ENCODE measurements at places on chromosomes 16 and 17.

- no peak for DNase-seq
Measured at GRCh38 chr16:78972006-78972405, 628.5 kb downstream of the MAF start.

DNA sequence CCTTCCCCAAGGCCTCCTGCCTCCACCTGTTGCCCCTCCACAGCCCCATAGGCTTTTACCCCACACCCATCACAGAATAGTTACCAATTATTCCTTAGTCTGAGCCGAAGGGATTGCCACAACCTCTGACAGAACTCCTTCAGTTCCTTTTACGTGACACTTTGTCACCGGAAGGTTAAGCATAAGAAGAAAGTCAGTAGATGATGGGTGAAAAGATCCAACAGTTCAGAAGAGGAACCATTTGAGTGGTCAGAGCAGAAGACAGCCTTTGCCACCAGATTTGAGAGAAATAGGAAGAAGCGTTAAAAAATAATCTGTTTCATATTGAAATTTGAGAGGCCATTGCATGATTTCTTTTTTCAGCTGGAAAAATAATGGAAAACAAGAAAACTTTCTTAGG is 1.2 kb downstream of the SRR start:
- DNase-seq = no peak

- DNase-seq = no peak
Measured at GRCh38 chr16:54075446-54075845, 211.1 kb downstream of the IRX3 start.

DNA sequence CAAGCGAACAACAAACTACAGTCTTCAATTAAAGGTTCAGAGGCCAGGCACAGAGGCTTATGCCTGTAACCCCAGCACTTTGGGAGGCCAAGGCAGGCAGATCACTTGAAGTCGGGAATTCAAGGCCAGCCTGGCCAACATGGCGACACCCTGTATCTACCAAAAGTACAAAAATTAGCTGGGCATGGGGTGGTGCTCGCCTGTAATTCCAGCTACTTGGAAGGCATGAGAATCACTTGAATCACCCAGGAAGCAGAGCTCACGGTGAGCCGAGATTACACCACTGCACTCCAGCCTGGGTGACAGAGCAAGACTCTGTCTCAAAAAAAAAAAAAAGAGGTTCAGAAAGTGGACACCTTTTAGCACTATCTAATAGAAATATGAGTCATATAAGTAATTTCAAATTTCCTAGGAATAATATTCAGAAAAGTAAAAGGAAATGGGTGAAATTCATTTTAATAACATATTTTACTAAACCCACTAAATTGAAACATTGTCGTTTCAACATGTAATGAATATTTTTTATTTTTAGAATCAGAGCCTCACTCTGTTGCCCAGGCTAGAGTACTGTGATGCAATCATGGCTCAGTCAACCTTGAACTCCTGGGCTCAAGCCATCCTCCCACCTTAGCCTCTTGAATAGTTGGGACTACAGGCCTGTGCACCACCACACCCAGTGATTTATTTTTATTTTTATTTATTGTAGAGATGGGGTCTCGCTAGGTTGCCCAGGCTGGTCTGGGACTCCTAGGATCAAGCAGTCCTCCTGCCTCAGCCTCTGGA is 15.2 kb upstream of the MARCHF10 start:
- DNase-seq = peak; percentile 54

DNA sequence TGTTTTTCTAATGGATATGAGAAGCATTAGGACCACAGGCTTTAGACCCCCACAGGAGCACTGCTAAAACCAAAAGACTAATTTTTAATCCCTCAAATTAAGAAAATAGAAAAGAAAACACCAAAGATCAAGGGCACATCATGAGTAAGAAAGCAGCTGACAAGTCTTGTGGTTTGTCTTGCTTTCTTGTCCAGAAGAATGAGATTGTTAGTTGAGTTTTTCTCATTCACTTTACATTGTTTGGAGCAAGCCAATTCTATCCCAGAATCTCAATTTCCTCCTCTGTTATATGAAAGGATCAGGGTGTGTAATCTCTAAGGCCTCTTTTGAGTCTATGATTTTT is 899.0 kb downstream of the KCNJ2 start:
- no peak for DNase-seq

- DNase-seq = no peak
Measured at GRCh38 chr17:79562931-79563210, 48.0 kb downstream of the RBFOX3 start.

- DNase-seq = no peak
Measured at GRCh38 chr17:54891176-54891821, 9.4 kb upstream of the TOM1L1 start.

GRCh38 chr17:45851464-45851863 is 6.8 kb downstream of the SPPL2C start:
- no peak for DNase-seq

GRCh38 chr17:33234930-33235685 is 58.0 kb downstream of the ASIC2 start:
- DNase-seq = peak; percentile 74

DNA sequence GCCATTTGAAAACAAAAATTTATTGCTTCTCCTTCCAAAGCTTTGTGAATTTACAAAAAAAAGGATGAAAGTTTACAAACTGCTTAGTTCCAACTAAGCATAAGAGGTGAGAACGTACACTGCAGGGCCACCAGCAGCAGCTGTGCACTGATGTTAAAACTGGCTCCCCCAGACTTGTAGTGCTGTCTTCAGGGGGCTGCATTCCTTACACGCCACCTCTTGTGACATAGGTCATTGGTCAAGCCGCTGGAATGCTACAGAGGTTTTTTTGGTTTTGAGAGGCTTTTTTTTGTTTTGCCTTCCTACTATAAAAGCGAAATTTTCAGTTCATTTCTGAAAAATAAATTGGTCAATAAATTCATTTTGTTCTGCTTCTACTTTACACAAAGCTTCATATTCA is 6.9 kb downstream of the IFT20 start:
- peak; percentile 38 for DNase-seq

DNA sequence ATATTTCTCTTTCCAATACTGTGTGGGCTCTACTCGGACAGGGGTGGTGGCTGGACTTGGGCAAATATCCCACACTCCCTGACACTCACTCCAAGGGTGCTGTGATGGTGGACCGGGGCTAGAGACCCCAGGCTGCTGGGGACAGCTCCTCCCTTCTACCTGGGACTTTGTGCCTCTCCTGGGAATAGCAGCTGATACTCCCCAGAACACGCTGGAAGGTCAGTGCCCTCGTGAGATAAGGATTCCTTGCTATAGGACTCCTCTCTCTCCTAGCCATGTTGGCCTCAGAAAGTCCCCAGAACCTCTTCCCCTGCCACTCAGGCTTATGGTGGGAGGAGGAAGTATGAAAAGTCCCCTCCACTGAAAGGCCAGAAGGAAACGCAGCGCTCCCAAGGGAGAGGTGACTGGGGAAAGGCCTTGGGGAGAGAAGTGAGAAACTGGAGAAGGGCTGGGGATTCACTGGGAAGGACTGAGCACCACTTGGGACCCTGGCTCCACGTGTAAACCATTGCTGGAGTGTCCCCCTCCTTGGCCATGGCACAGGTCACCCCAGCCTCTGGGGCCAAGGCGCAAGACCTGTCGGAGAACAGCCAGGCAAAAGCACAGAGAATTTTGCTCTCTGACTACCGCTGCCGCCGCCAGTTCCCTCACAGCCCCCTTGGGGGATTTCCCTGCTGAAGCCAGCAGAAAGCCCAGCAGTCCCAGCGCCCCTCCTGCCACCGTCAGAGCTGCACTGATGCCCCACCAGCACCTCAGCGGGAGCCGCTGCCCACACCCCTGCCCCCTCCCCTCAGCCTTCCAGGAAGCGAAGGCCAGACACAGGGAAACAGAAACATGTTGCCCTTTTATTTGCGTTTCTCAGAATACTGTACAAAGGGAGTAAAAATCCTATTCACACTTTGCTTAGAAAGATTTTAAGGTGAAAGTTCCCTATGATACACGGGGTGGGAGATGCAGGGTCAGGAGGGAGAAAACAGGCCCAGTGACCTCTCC is 2.1 kb upstream of the GSDMB start:
- DNase-seq = no peak

- no peak for DNase-seq
Measured at GRCh38 chr17:77323413-77324171, 182.8 kb downstream of the SEC14L1 start.

DNA sequence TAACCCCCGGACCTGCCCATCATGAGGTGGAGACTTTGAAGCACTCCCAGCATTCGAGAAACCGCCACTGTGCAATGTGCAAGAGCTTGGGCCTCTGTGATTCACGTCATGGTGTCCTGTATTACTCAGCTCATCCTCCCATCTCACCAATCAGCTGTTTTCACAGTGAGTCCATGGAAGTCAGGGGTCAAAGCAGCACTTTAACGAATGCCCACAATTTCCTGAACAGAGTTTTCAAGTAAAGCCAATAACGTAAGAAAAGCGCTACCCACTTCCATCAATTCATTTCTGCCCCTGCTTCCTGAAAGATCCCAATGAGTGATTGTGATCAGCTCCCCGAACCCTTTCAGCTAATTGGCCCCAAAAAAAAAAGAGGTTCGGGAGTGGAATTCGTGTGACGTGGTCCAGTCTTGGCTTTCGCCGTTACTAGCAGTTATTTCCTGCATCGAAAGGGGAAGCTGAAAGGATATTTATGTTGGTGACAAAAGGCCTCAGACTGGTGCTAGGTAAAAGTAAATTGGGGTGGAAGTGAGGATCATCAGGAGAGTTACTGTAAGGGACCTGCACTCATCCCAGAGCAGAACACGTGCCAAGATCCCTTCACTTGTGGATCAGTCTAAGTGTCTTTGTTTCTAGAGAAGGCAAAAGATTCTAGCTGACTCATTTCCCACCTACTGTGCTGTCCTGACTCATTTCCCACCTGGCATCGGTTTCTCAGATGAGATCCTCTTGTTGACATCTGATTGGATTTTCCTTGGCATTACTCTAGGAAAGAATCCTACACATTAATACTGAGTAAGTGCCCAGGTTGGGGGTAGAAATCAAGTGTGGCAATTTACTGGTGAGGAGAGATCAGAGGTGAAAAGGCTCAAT is 136.7 kb upstream of the NUDT7 start:
- DNase-seq = no peak

GRCh38 chr17:38729886-38730525 is at the start of gene CISD3:
Gene CISD3 (plus strand): TSS chr17:38730341. CDS start chr17:38730359, 18 bp downstream.
- peak; percentile 76 for DNase-seq

- DNase-seq = peak; percentile 70
Measured at GRCh38 chr16:30368122-30368791, 2.0 kb downstream of the TBC1D10B start.

- DNase-seq = no peak
Measured at GRCh38 chr16:13926464-13926863, 6.5 kb downstream of the ERCC4 start.

- no peak for DNase-seq
Measured at GRCh38 chr16:483341-484075, 44.0 kb upstream of the CAPN15 start.

DNA sequence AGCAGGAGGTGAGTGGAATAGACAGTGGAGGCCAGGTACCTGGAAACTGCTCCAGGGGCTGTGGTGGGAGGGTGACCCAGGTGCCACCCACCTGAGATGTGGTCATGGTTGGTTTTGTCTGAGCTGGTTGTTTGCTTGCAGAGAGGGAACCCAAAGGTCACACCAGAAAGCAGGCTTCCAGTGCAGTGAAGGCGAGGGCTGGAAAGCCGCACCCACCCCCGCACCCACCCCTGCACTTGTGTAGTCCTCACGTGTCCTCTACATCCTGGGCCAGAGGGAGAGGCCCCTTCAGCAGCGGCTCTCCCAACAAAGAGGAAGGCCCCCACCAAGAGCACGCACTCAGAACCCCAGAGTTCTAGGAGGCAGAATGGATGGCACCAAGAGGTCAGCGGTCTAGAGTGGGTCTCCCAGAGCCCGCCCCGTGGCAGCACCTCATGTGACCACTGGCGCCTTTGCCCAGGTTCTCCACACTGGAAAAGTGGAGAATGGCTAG is 92.6 kb upstream of the CBX4 start:
- no peak for DNase-seq

- DNase-seq = no peak
Measured at GRCh38 chr17:71501711-71502110, 619.1 kb upstream of the SOX9 start.

DNA sequence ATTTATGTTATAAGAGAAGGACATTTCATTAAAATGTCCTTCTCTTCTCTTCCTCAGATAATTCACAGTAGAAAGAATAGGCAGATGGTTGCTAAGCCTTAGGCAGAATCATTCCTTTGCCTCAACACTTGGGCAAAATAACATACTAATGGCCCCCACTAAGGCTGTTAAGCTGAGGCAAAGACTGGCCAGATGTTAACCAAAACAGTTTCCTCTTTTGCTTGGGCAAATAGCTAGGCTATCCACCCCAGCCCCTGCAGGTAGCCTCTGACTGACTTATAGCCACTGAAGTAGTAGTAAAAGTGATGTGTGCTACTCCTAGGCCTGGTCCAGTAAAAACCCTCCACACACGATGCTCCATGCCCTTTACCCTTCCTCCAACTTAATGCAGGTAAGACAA is 55.2 kb downstream of the SPAG9 start:
- DNase-seq = no peak

DNA sequence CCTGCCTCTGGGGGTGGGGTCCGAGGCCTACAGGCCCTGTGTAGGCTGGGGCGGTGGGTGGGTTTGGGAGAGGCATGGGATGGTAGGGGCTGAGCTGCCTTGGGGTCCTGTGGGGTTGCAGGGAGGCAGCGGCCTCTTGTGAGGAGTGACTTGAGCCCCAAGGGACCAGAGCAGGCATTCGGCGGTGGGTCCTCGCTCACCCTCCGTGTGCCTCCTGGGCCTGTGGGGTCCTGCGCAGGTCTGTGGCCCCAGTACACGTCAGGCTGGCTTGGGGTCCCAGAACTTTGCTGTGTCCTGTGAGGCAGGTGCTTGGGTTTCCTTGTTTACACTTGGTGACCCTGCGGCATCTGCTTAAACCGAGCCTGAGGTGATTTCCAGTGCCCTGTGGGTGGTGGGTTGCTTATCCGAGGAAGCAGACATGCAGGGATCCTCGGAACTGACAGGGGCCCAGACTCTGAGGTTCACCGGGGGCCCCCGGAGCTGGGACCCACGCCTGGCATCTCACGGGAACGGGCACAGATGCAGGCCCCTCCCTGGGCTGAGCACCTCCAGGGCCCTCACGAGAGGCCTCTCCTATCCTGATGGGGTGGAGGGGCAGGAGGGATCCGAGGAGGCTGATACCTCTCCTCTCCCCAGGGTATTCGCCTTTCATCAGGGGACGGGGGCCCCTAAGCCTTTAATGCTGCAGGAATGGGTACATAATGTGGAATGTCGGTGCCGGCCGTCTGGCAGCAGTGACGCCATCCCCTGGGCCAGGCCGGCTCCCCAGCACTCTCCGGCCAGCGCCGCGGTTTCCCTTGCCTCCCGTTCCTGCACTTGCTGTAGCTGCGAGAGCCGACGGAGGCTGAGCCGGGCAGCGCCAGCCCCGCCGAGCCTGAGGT is 7.7 kb downstream of the METRNL start:
- DNase-seq = no peak

Data from right atrium auricular region (tissue), 2 donors.